ENCODE measurements at places on chromosomes 3 and 15.

GRCh38 chr3:20668411-20668810, 482.4 kb upstream of the SGO1 start:
- no peak for DNase-seq

DNA sequence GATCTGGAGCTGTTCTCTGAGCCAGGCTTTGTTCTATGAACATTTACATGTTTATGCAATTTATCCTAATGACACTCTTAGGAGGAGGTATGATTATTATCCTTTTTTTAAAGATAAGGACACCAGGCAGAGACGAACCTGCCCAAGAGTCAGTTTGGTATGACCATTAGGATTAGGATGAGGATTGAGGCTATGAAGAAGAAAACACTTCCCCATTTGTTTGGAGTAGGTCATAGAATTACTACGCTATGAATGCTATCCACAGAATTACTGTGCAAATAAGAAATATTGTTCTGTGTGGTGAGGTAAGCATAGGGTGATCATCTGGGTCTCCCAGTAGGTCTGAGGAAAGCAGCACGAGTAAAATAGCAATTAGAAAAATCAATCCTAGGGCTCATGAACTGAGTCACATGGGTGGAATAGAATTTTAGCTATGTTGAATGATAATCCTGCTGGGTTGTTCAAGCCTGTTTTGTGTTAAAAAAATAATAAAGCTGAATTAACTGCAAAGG, 23.9 kb downstream of the EIF4E3 start:
- no peak for DNase-seq

DNA sequence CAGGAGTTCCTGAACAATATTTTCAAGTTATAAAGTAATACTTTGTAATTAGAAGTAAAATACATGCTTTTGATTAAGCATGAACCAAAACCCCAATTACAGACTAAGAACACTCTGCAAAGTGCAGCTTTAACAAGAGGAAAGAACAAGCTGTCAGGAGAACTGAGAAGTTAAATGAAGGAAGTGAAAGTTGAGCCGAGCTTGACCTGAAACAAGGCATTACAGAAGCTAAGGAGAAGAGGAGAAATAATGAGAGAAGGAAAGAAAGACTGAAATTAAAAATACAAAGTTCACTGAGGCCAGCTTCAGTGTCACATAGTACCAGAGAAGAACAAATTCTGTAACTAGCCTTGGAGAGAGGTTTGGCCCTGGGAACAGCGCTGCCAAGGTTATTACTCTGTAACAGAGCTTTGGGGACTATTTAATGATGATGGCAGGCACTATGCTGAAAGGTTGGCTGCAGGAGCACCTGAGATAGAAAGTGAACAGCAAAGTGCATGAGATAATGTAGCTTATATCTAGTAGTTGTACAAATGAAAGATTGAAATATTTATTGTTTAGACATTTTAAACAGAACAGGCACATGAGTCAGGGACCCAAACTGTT, 241.9 kb upstream of the PEX5L start:
- DNase-seq = no peak

- no peak for DNase-seq
These were observed 28.0 kb downstream of the PRR20G start for GRCh38 chr3:127259882-127260281.

DNA sequence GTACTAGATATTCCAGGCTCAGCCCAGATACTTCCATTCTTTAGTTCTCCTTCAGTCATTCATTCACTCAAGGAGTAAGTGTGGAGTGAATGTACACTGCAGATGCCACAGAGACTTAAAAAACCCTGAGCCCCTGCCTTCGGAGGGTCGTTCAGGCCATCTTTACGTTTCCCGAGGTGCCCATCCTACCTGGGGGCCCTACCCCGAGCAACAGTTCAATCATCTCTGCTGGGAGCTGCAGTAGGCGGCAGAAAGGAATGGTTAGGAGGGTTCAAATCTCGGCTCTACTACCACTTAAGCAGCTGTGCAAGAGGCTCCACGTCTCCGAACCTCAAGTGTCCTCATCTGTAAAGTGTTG, 613 bp downstream of the SEC13 start:
- no peak for DNase-seq

DNA sequence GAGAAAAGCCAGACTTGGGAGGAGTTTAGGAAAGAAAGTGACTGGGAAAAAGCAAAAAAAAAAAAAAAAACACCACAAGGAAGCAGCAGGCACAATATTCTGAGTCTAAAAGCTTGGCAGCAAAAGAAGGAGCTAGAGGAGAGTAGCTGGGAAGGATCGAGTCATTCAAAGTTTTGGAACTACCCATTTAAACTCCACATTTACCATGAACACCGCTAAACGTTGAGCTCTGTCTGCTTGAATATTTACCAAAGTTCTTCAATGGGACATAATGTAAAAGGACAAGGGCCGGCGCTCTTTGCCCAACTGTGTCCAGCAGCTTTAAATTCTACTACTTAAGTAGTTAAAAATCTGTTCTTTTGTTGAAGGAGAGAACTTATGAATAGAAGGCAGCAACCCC, 481.9 kb downstream of the FOXP1 start:
- no peak for DNase-seq

DNA sequence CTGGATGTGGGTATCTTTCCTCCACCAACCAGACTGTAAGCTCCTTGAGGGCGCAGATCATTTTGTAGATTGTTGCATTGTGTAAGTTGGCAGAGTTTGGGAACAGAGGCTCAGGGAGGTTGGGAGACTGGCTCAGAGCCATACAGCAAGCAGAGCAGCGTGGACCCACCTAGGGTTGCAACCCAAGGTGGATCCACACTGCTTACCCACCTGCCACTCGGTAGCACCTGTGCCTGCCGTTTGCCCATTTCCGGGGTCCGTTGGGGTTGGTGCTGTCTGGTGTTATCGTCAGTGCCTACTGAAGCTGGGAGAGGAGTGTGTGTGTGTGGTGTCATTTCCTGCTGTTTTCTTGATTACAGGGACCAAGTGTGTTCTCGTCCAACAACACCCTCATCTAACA, 19.0 kb downstream of the SMAD6 start:
- no peak for DNase-seq

DNA sequence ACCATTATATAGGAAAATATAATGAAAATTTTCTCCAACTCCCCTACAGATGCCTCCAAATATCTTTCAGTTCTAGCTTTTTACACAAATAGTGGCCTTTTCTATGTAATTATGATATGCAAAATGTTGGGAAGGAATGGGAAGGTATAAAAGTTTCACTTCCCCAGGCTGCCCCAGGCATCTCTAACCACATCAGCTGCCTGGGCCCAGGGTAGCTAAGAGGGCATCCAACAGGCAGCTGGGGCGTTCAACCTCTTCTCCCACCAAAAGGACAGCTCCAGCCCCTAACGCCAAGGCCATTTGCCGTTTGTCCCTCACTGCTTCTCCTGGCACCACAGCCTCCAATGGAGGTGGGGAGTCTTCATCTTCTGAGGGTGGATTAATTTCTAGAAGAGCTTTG, 188.1 kb upstream of the TSC22D2 start:
- no peak for DNase-seq

DNA sequence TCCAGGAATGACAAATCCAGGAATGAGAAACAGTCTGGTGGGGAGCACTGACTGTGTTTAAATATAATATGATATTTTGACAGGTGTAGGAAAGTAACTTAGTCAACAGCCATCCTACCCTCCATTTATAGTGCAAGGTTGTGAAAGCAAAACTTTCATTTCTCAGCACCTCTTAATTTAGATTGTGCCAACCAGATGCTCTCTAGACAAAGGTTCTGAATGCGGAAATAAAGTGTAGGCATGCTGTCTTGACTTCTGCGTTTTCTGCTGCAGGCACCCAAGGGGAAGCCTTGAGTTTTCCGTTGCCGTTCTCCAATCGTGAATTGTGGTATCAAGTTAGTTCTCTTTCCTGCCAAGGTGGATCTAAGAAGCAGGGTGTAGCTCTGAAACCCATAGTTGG, 261.9 kb upstream of the SUCLG2 start:
- no peak for DNase-seq

DNA sequence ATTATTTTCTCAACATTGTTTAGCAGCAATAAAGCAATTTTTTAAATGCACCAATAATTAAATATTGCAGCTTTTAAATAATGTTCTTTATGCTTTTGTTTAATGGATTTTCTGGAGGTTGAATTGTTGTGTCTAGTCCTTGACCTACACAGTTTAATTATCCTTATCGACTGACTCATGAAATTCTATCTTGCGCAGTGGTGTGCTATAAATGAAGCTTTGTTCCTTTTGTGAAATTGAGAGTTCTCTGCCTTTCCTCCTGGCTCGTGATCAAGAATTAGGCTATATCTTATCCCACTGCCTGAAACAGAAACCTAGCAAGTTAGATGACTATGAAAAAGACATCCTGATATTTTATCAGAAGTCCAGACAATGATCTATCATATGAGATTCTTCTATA, 37.0 kb upstream of the PIK3R4 start:
- DNase-seq = no peak

DNA sequence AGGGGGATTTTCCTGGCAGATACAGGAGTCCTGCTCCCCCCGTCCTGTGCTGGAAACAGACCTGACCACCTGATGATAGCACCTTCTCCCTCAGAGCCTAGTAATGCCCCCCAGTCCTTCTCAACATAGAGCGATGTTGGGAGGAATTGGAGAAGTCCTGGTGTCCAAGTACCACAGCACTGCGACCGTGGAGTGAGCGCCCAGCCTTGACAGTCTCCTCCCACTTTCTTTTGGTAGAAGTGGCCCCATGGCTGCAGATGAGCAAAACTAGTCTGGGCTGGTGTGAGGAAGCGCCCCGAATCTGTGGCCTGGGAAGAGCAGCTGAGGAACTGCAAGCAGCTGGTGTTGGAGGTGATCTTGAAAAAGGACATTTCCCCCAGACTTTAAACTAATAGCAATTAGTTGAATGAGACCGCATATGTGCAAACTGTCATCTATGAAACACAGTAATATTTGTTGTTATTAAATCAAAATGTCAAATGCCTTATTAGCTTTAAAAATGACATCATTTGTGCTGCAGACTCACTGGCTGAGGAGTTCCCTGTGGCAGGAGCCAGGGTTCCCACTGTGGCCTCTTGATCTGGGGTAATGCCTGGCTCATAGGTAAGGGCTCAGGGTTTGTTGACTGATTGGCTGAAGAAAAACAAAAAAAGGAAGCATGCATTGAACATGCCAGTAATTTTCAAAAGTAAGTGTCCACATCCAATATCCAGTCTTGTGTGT, 121.8 kb downstream of the CACNA2D3 start:
- DNase-seq = no peak

- no peak for DNase-seq
These were observed 13.5 kb upstream of the MECOM start for GRCh38 chr3:169676925-169677537.

- no peak for DNase-seq
These were observed 39.9 kb downstream of the MESD start for GRCh38 chr15:80949756-80950155.

DNA sequence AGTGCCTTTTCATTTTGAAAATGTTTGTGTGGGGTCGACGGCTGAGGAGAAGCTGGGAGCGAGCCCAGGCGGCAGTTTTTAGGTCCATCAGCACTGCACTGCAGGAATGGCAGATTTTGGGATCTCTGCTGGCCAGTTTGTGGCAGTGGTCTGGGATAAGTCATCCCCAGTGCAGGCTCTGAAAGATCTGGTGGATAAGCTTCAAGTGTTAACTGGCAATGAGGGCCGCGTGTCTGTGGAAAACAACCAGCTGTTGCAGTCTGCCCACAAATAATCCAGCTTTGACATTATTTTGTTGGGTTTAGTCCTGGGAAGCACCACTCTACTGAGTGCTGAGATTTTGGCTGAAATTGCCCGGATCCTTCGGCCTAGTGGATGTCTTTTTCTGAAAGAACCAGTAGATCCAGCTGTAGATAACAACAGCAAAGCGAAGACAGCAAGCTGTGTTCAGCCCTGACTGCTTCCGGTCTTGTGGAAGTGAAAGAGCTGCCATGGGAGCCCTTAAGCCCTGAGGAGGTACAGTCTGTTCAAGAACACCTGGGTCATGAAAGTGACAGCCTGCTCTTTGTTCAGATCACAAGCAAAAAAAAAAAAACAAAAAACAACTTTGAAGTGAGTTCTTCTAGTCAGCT, 13.1 kb upstream of the ANP32A start:
- DNase-seq = no peak

GRCh38 chr3:183033746-183034145, 53.4 kb upstream of the DCUN1D1 start:
- DNase-seq = no peak

GRCh38 chr15:40999190-40999589, 45.9 kb downstream of the CHAC1 start:
- no peak for DNase-seq

DNA sequence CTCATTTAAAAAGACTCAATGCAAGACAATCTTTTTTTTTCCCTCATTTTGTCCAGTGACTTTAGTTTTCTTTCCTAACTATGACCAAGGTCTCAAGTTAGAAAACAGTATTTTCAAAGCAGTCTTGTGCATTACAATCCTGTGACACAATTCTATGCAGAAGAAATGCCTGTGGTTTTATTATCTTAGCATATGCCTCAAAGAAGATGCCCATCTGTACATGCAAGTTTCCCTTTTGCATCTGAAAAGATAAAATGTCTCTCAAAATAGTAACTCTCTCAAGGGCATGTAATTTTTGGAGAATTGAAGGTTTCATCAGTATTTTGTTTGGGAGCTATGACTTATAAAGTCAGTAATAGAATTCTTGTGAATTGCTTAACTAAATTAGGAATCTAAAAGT, 292.0 kb upstream of the SUCLG2 start:
- no peak for DNase-seq

- no peak for DNase-seq
These were observed 172.1 kb downstream of the POLR2M start for GRCh38 chr15:57878573-57878972.

DNA sequence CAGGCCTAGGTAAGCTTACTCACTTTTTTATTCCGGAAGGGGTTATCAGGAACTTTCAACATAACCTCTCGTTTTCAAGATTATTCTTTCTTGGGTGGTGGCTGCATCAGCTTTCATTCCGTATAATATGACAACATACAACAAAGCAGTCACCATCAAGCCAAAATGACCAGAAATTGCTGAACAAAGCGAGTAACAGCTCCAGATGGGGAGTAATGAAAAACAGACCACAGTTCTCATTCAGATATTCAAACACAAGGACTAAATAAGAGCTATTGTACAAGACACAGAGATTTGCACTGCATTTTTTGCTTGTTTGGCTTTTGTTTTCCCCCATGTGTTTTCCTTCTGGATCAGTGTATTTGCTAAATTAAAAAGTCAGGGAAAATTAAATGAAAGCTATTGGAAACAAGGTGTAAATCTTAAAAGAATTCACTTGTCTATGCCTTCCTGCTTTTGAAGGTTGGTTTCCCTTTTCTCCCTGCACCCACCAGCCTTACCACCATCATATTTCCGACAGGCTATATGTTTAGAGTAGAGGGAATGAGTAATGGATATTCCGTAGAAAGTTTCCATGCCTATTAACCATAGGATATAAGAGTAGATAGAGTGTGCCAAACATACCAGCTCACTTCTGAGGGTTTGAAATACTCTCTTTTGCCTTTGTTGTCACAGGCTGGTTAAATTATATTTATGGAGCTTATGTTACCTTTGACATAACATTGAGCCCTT, 213.6 kb downstream of the RBMS3 start:
- no peak for DNase-seq
